Stimulated activated CD4-positive, alpha-beta T cell treated with anti-CD3 and anti-CD28 coated beads, Interleukin-2, amount 100 ng/mL, for 4 hours (primary cell): ENCODE measurements at places on chromosomes 2 and 18.

GRCh38 chr2:23077596-23077995, 307.4 kb upstream of the KLHL29 start:
- no peak for DNase-seq

DNA sequence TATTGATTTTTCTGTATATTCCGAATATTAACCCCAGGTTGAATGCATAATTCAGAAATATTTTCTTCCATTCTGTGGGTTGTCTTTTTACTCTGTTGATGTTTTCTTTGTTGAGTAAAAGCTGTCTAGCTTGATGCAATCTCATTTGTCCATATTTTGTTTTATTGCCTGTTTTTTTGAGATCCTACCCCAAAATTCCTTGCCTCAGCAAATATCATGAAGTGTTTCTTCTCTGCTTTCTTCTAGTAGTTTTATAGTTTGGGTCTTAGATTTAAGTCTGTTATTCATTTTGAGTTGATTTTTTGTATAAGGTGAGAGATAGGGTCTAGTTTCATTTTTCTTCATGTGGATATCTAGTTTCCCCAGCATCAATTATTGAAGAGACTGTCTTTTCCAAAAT, 467.9 kb upstream of the GCFC2 start:
- DNase-seq: no peak

GRCh38 chr2:46545015-46545839, 65.9 kb downstream of the TMEM247 start:
- DNase-seq: no peak

DNA sequence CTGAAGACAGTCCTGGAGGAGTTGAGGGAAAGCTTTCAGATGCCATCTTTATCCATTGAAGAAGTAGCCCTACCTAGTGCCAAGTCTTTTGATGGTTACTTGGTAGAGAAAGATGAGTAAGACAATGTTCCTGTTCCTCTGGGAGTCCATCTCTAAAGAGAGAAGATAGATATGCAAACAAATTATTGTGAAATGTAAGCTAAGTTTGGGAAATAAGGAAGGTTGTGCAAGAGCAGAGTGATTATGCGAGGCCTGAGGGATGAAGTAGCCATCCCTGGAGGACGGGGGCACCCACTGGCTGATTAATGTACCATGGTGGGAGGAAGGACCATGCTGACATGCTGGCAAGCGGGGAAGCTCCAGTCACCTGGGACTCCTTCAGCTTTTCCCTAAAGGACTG, 994 bp upstream of the DTNA start:
- DNase-seq: no peak

DNA sequence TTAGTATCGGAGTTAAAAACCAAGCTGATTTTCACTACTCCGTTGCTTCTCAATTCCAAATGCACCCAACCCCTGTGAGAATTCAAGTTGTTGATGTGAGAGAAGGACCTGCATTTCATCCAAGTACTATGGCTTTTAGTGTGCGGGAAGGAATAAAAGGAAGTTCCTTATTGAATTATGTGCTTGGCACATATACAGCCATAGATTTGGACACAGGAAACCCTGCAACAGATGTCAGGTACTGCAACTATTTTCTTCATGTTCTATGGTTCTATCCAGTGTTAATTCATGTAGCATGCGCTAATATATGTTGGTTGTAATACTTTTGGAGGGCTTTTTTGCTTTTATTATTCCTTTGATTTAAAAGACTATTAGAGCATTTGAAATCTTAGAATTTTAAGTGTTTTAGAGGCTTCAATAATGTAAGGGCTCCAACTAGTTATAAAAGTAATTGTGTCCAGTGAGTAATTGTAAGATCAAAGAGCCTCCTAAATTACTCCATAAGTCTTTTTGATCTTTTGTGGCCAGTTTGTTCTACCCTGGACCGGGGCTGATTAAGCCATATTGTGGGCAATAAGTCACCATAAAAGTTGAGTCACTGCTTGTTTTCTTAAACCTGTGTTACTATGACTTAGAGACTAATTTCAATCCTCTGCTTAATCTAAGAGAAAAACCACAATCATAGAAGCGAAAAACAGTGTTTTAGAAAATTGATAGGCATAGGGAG, 22.9 kb downstream of the DSG4 start:
- DNase-seq: no peak

GRCh38 chr2:48180557-48180956, 274.3 kb upstream of the FBXO11 start:
- DNase-seq: no peak
